ENCODE measurements at places on chromosomes 13 and 19. TPM values are rescaled to one million over a fixed set of nuclear protein-coding genes. Genes with fewer than 3 reads are reported as not detected.

PSG7 gene
- not detected for total RNA-seq

C13orf42 gene
- not detected for total RNA-seq

ZBTB32 gene
- not detected for total RNA-seq

IGLON5 gene
- not detected for total RNA-seq

FBN3 gene
- total RNA-seq: not detected

DIAPH3 gene
- 0.25 TPM for total RNA-seq

ARHGEF7 gene
- 35.9 TPM for total RNA-seq

PRR20B gene
- total RNA-seq: not detected

FREM2 gene
- not detected for total RNA-seq

ZNF560 gene
- 0.16 TPM for total RNA-seq

CNOT3 gene
- 19.5 TPM for total RNA-seq

DNA sequence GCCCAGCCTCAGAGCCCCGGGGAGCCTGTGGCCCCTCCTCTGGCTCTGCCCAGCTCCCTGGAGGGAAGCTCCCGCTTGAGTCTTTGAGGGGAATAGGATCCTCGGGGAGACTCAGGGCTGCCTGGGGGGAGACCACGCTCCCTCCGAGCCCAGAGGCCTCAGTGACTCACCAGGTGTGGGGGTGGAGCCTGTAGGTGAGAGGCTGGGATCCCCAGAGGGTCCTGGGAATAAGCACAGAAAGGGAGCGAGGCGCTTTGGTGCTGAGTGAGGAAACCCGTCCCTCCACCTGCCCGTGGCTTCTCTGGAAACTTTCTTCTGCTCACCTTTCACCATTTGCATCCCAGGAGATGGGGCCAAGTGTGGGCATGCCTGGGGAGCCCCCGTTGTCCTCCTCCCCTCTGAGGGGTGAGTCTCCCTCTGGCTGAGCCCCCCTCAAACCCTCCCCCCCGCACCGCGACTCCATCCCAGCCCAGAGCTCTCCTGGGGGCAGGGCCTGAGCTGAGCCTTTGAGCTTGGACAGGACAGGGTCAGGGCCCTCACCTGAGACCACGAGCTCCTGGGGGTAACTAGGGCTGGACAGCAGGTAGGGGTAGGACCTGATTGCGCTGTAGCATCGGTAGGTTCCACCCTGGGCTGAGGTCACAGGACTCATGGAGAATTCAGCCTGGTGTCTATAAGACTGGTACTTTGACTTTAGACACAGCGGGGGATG lies 2.7 kb downstream of the LILRB5 start:
- H3K27ac ChIP-seq: no peak overlapping the region
- H3K27me3 ChIP-seq: peaks cover 65% of the 10 kb centered on the region
- no peaks in the 10 kb centered on the region for H3K36me3 ChIP-seq
- no peak for DNase-seq
- H3K4me1 ChIP-seq: no peaks in the 10 kb centered on the region
- H3K4me3 ChIP-seq: no peak overlapping the region

- no peaks in the 10 kb centered on the region for H3K27me3 ChIP-seq
- no peak overlapping the region for H3K27ac ChIP-seq
- no peaks in the 10 kb centered on the region for H3K36me3 ChIP-seq
- H3K4me3 ChIP-seq: no peak overlapping the region
Measured at GRCh38 chr13:91375116-91375729, 23.2 kb upstream of the GPC5 start.

- no peaks in the 10 kb centered on the region for H3K27me3 ChIP-seq
- no peaks in the 10 kb centered on the region for H3K36me3 ChIP-seq
Measured at GRCh38 chr13:91747186-91747585, 348.8 kb downstream of the GPC5 start.

DNA sequence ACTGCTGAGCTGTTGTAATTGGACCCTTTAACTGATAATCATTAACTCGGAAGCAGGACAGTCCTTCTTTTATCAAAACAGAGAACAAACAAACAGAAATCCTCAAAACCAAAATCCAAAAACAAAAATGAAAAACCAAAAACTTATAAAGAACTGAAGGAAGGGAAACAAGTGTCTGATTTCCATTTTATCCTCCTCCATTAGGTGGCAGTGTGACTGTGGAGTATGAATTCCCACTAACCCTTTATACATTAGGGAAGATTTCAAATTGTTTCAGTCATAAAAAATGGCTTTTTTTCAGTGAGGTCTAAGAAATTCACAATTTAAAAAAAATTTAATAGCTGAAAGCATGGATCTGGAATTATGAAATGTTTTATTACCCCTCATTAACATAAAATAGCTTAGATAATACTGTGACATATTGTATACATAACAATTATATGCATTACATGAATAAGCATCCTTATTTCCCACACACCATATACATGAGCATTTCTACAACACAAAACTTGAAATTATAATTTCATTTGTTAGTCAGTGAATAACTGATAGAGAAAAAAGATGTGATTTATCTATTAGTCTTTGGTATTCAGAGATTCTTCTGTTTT lies 1074.3 kb upstream of the PCDH9 start:
- H3K4me3 ChIP-seq: no peak overlapping the region
- no peaks in the 10 kb centered on the region for H3K36me3 ChIP-seq
- no peaks in the 10 kb centered on the region for H3K27me3 ChIP-seq
- DNase-seq: no peak
- no peaks in the 10 kb centered on the region for H3K4me1 ChIP-seq

- no peak overlapping the region for H3K4me3 ChIP-seq
- H3K36me3 ChIP-seq: no peaks in the 10 kb centered on the region
- DNase-seq: no peak
- no peak overlapping the region for H3K27ac ChIP-seq
- H3K27me3 ChIP-seq: no peaks in the 10 kb centered on the region
Measured at GRCh38 chr13:105972306-105972721, 563.1 kb downstream of the EFNB2 start.

GRCh38 chr13:51244637-51245405 lies 22.6 kb downstream of the FAM124A start:
- H3K27me3 ChIP-seq: no peaks in the 10 kb centered on the region
- H3K4me3 ChIP-seq: no peak overlapping the region
- no peak for DNase-seq

GRCh38 chr19:3368848-3369336 lies 2.5 kb downstream of the NFIC start:
- H3K36me3 ChIP-seq: no peaks in the 10 kb centered on the region
- H3K27ac ChIP-seq: peak overlapping the region; percentile 97
- DNase-seq: no peak
- peaks cover 86% of the 10 kb centered on the region for H3K4me1 ChIP-seq
- peak overlapping the region; percentile 89 for H3K4me3 ChIP-seq

- peaks cover 64% of the 10 kb centered on the region for H3K4me1 ChIP-seq
- peak overlapping the region; percentile 79 for H3K27ac ChIP-seq
- H3K4me3 ChIP-seq: no peak overlapping the region
- H3K27me3 ChIP-seq: no peaks in the 10 kb centered on the region
- peak; percentile 80 for DNase-seq
Measured at GRCh38 chr19:54209811-54210494, 9.3 kb downstream of the RPS9 start.

- no peaks in the 10 kb centered on the region for H3K27me3 ChIP-seq
- H3K27ac ChIP-seq: no peak overlapping the region
- H3K4me3 ChIP-seq: no peak overlapping the region
- no peaks in the 10 kb centered on the region for H3K36me3 ChIP-seq
Measured at GRCh38 chr13:76503766-76504165, 382.4 kb downstream of the KCTD12 start.

GRCh38 chr19:39021063-39021462 lies 11.3 kb downstream of the FBXO27 start:
- DNase-seq: no peak
- no peaks in the 10 kb centered on the region for H3K4me1 ChIP-seq
- no peak overlapping the region for H3K27ac ChIP-seq
- no peaks in the 10 kb centered on the region for H3K36me3 ChIP-seq
- H3K27me3 ChIP-seq: no peaks in the 10 kb centered on the region

- DNase-seq: peak; percentile 67
- no peaks in the 10 kb centered on the region for H3K36me3 ChIP-seq
- H3K4me1 ChIP-seq: peaks cover 23% of the 10 kb centered on the region
- peak overlapping the region; percentile 62 for H3K4me3 ChIP-seq
Measured at GRCh38 chr19:2461751-2462634, 5.2 kb upstream of the LMNB2 start.

GRCh38 chr13:40657307-40657706 lies 9.1 kb downstream of the FOXO1 start:
- peaks cover 79% of the 10 kb centered on the region for H3K4me1 ChIP-seq
- H3K27me3 ChIP-seq: no peaks in the 10 kb centered on the region
- no peak for DNase-seq
- H3K27ac ChIP-seq: peak overlapping the region; percentile 12
- H3K4me3 ChIP-seq: no peak overlapping the region

- H3K36me3 ChIP-seq: no peaks in the 10 kb centered on the region
- H3K27me3 ChIP-seq: no peaks in the 10 kb centered on the region
- peak; percentile 52 for DNase-seq
- peaks cover 49% of the 10 kb centered on the region for H3K4me1 ChIP-seq
- H3K27ac ChIP-seq: peak overlapping the region; percentile 85
Measured at GRCh38 chr19:2625434-2625833, 77.1 kb downstream of the GNG7 start.

- H3K36me3 ChIP-seq: no peaks in the 10 kb centered on the region
- H3K27ac ChIP-seq: peak within 1 kb of the TSS; percentile 39
- H3K27me3 ChIP-seq: peaks cover 7% of the 10 kb centered on the region
Measured at GRCh38 chr19:36032251-36033104, at the start of gene CLIP3. Gene CLIP3 (minus strand): TSS chr19:36032873. CDS start chr19:36032357, 516 bp downstream.
